ENCODE measurements at places on chromosomes 5 and 9.

- DNase-seq = no peak
Observed at GRCh38 chr9:68595868-68596267, 55.2 kb upstream of the TMEM252 start.

DNA sequence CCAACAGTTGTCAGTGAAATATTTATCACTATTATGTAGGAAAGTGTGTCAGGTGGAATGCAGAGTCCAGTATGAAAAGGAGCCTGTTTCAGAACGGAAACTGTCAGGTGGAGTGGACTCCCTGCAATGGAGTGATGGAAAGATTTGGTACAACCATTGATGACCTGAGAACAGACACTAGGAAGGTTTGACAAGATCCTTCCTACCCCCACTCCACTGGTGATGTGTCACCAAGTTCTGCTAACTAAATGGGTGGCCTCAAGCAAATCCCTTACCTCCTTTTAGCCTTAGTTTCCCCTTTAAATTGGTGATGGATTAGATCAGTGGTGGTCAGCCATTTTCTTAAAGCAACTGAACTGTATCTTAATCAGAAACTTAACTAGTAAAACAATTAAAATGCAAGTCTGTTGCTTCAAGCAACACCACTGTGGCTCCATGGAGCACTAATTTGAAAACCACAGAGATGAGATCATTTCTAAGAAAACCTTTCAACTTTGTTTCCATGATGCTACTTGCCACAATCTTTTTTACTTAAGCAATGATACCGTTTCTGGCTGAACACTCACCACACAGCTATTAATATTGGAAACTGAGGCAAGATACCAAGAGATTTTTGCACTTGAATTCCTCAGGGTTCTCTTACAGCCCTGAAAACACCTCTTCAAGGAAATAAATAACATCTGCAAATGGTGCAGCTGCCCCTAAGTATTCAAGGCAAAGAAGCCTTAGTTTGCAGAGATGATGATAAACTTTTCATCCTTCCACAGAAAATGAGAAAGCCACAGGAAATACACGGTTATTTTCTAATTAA lies 140.6 kb downstream of the ERCC6L2 start:
- no peak for DNase-seq

DNA sequence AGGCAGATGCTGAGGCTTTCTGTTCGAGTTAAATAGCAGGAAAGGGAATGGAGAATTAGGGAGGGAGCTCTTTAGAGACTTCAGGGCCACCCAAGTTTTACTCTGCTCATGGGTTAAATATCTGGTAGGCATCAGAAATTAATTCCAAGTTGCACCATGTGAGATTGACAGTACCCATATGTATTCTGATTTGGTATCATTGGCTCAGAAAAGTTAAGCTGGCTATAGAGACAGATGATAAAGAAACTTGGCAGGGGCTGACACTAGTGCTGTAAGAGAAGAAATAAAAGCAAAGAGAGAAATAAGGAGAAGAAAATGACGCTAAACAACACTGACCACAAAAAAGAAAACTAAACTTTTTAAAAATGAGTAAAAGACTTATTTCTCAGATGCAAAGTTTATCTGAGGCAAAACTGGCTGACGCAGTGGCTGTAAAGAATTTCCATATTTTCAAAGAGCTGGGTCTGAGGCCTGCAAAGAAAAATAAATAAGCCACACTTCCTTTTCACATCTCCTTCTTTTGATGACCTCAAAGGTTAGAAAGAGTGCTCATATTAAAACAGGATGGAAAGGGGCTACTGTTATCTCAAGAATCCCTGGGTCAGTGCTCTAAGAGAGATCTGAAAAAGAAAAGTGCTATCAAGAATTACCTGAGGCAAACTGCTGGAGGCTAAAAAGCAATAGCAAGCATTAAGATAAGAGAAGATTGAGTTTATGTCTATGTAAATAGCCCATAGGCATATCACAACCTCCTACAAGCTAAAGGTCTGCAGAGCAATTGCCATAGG lies 399.0 kb upstream of the MEF2C start:
- DNase-seq = no peak

- no peak for DNase-seq
Observed at GRCh38 chr9:27422279-27422834, 101.7 kb upstream of the IFNK start.

- no peak for DNase-seq
Observed at GRCh38 chr5:169840405-169840804, 139.9 kb downstream of the INSYN2B start.

DNA sequence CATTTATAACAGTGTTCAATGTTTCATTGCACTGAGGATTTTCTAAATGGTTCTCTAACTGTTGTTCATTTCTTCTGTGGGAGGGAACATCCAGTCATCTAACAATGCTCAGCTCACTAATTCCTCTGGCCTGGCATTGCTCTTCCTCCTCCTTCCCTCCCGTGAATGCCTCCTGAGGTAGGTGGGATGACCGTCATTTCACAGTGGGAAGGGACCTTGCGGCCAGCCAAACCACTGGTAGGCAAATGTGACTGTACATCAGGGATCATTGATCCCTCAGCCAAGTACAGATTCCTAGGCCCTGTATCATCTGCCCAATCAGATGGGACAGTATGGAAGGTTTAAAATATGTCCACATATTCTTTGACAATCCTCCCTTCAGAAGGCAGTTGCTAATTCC lies 23.7 kb upstream of the VDAC1 start:
- no peak for DNase-seq

DNA sequence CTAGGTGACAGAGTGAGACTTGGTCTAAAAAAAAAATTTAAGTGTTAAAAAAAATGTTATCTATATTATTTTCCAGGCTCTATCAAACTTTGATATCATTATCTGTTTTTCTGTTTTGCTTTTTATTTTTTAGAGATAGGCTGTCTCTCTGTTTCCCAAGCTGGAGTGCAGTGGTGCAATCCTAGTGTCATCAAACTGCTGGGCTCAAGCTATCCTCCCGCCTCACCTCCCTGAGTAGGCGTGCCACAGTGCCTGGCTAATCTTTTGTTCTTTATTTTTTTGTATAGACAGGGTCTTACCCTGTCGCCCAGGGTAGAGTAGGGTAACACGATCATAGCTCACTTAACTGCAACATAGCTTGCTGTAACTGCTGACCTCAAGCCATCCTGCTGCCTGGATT lies 14.4 kb downstream of the SEC24A start:
- no peak for DNase-seq

DNA sequence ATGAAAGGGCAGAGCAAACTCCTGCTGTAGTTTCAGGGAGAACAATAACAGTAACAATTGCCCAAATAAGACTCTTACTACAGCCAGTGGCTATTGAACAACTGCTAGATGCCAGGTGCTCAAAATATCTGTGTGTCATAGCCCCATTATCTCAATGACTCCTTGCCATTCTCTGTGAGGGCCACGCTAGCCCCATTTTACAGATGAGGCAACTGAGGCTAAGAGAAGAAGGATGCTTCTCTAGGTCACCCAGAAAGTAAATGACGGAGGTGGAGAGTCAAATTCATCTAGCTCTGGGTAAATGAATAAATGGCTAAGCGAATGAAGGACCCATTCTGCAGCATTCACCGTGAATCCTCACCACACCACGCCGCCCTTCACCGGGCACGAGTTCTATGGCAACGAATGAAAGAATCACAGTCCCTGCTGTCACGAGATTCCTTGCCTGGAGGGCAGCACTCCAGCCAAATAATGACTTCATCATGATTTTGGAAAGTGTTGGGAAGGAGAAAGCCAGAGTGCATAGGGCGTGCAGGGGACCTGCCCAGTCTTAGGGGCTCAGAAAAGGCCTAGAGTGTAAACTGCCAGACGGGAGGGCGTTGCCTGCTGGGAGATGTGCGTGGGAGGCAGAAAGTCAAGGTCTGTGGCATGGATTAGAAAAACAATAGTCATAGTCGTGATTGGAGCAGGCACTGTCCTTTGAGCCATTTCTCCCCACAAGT lies 147.2 kb downstream of the C9orf50 start:
- DNase-seq = no peak

DNA sequence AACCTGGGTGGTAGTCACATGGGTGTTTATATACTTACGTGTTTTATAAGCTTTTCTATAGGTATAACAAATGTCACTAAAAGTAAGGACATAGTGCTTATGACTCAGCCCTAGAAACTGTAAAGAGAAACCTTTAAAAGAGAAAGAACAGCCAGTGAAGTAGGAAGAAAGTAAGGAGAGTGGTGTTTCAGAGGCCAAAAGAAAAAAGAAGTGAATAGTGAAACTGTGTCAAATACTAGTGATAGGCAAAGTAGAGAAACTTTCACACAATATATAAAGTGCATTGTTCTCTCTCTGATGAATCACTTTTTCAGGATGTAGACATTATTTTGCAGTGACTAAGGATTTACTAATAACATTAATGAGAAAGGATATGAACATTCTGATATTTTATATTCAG lies 74.2 kb upstream of the SUSD1 start:
- DNase-seq = no peak

- no peak for DNase-seq
Observed at GRCh38 chr5:72441094-72441723, 66.0 kb downstream of the ZNF366 start.

DNA sequence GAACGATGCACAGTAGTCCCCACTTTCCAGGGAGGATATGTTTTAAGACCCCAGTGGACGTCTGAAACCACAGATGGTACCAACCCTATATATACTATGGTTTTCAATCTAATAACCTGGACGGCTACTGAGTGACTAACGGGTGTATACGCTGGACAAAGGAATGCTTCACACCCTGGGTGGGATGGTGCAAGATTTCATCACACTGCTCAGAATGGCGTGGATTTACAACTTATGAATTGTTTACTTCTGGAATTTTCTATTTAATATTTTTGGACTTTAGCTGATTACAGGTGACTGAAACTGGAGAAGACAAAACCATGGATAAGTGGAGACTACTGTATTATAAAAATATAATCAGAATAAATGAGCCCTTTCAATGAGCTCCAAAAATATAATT lies 147.6 kb upstream of the TRIM32 start:
- DNase-seq = no peak

GRCh38 chr5:172881691-172882370 lies 47.8 kb downstream of the ERGIC1 start:
- peak; percentile 11 for DNase-seq

GRCh38 chr5:141914199-141914743 lies 9.4 kb upstream of the DELE1 start:
- no peak for DNase-seq

GRCh38 chr9:2072752-2073405 lies 57.7 kb downstream of the SMARCA2 start:
- DNase-seq = no peak

DNA sequence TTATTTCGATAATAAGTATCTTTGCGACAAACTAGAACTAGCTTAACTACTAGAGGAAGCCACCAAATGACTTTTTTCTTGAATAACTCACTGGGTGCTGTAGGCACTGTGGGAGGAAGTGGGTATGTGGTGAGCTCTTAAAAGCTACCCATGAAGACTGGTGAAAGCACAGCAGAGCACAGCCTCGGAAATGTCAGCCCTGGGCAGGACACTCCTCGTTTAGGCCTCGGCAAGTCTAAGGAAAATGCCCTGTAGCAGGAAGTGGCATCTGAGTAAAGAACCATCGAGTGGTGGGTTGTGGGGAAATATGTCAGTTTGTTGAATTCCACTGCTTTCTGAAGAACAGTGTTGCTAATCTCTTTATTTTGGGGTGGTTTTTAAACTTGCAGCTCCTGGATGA lies 44.0 kb upstream of the NCS1 start:
- peak; percentile 46 for DNase-seq

- no peak for DNase-seq
Observed at GRCh38 chr5:160188141-160189015, 40.9 kb upstream of the FABP6 start.

- DNase-seq = no peak
Observed at GRCh38 chr5:52065182-52065581, 681.9 kb downstream of the ISL1 start.

DNA sequence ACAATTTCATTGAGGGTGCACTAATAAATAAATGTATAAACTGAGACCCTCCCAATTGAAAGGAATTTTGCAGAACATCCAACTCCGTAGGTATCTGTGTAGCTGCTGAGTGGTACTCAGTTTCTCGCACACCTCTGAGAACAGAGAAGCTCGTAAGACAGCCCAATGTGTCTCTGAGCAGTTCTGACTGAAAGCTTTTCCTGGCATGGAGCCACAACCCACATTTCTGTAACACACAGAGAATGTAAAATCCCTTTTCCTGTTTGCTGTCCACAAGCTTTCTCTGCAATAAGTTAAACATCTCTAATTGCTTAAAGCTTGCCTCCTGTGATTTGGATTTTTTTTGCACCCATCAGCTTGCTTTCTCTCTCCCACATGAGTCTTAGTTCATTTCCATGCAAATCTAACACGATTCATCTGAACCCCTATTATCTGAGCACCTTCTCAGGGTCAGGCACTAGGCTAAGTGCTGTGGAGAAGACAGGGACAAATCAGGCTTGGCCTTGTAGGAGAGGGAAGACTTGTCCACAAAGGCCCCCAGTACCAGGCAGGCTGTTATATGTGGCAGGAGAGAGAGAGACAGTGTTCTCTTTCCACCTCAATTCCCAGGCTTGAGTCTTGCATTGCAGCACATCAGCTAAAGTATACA lies 44.2 kb upstream of the COL15A1 start:
- no peak for DNase-seq

DNA sequence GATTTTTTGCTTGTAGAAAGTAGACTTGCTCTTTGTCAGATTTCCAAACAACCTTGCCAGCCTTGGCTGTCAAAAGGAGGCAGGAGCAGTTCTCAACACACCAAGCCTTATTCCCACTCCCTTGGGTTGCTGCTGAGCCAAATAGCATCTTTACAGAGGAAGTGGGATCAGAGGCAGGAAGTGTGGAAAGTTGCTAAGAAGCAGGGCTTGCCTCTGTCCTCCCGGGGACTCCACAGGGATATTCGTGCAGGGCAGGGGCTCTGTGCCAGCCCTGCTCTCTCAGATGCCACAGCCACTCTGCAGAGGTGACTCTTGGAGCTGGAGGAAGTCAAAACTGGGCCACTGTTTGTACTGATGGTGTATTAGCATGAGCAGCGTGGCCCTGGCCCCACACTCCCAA lies 24.3 kb downstream of the PTPDC1 start:
- DNase-seq = no peak

DNA sequence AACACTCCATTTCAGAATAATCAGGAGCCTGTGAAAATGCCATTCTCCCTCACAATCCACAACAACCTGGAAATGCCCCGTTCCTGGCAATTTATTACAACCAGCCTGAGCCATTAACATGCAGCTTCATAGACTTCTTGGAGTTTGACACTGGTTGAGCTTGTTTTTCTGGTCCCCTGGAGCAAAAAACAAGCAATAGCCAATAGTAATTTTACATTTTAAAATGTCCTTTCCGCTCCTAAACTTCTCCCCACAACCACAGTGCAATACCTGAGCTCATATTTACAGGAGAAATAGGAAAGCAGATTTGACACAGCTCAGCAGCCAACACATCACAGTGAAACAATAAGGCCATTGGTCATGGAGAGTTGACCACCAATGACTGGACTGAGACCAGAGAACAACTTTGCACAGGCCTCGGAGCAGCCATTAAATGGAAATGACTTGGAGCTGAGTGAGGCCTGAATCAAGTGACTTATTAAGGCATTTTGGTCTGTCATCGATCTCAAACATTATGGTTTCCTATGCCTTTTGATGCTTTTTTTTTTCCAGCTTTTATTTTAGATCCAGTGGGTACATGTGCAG lies 73.0 kb downstream of the ENC1 start:
- DNase-seq = no peak

- DNase-seq = no peak
Observed at GRCh38 chr9:70488098-70488792, 73.8 kb upstream of the KLF9 start.

- no peak for DNase-seq
Observed at GRCh38 chr9:131525643-131526565, 5.2 kb downstream of the UCK1 start.
